ENCODE measurements at places on chromosomes 12 and 14. TPM values are rescaled to one million over a fixed set of nuclear protein-coding genes. Genes with fewer than 3 reads are reported as not detected.

SLC2A14 gene
- total RNA-seq, result 0.22 TPM

DPPA3 gene
- not detected for total RNA-seq

LBHD2 gene
- not detected for total RNA-seq

SLC6A12 gene
- total RNA-seq, result 21.9 TPM

RNF212B gene
- not detected for total RNA-seq

AICDA gene
- 0.11 TPM for total RNA-seq

- no peak for DNase-seq
These were observed 16.9 kb upstream of the AICDA start for GRCh38 chr12:8629486-8630033.

GRCh38 chr12:12724421-12725085 is 7.4 kb downstream of the CDKN1B start:
- no peak for DNase-seq

- DNase-seq, result no peak
These were observed 37.9 kb downstream of the ISCA2 start for GRCh38 chr14:74531467-74531866.

DNA sequence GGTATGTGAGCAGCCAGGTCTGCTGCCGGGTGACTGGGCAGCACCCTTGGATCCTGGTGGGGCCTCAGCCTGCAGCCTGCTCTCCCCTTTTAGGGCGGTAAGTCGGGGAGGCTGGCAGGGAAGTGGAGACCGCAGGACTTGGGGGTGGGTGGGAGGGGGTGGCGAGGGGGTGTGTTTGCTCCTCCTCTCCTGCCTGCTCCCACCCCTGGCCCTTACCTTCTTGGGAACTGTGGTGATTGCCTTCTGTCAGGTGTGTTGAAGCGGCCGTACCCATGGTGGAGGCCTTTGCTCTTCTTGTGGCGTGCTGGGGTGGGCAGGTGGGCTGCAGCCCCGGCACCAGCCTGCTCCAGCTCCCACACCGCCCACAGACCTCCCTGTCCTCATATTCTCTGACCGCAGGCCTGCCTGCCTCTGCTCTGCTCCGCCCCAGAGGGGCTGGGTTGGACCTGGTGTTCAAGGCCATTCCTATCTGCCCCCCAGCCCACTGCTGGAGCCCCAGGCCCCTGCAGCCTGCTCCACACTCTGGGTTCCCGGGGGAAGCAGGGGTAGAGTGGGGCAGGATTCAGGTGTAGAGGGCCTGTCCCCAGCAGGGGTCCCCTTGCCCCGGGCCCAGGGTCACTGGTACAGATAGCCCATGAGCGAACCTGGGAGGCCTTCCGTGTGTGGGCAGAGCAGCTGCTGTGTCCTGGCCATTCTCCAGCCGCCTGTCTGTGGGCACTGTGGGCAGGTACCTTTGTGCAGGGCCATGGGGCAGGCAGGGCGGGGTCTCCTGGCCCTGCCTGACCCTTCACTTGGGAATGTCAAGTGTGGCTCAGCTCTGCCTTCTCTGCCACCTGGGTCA is 5.2 kb downstream of the TEDC1 start:
- no peak for DNase-seq

DNA sequence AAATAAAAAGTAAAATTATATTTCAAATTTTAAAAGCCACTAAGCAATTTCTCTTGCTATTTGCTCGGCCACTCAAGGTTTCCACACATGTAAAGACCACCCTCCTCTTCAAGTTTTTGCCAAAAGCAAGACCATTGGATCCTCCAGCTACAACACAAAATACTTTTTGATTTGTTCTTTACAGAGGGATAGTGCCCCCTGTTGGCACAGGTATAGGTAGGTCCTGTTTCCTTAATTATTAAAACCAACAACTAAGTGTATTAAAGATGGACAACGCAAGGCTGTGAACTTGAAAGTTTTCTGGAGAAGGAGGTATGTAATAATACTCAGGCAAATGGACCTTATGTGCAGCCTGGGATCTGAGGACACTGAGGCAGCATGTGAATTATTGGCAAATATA is 23.8 kb downstream of the ATP6V1D start:
- DNase-seq, result no peak

- no peak for DNase-seq
These were observed 115.7 kb downstream of the RFLNA start for GRCh38 chr12:124410354-124411175.

DNA sequence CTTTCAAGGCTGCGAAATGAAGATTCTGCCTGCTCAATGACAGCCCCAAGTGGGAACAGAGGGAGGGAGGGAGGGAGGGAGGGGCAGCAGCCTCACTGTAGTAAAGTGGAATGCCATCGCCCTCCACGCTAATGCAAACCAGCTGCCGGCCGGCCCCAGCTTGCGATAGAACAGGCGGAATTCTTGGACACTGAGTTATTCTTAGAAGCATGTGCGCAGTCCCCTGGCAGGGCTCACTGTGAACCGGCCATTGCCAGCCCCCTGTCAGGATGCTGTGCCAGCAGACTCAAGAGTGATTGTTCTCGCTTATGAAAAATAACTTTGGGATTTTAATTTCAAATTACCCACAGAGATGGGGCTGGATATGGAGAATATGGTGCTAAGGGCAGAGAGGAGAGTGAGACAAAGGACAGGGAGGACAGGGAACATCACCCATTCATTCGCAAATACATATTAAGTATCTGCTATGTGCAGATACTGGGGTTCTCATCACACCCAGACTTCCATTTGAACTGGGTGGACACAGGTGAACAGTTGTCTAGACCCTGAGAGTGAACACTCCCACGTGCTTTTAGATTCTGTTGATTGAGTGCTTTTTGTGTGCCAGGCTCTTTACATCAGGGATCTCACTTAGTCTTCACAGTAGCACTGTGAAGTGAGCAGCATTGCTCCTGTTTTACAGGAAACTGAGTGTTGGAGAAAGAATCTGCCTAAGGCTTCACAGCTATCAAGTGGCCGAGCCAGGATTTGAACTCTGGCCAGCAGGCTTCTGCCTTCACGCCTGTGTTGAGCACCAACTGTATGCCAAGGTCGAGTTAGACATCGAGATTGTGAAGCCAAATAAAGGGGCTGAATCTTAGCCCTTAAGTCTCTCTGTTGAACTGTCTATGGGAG is 192.9 kb downstream of the C12orf75 start:
- DNase-seq, result peak; percentile 28

GRCh38 chr14:102490456-102490855 is 19.1 kb downstream of the ANKRD9 start:
- no peak for DNase-seq

DNA sequence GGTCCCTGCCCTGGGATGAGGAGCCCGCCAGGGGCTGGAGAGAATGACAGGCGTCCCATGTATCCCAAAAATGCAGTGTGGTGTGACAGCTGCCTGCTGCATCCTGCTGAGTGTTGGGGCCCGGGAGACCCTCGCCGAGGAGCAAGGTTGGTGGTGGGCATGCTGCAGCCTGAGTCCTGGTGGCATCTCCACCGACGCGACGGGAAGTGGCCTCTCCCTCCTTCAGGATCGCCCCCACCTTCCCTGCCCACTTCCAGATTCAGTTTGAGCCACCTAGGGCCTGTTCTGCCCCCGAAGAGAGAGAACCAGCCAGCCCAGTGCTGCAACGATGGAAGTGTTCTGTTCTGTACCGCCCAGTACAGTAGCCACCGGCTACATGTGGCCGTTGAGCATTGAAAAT is 70.1 kb downstream of the TSPAN9 start:
- DNase-seq, result no peak

GRCh38 chr14:37501877-37502276 is 93.2 kb downstream of the FOXA1 start:
- DNase-seq, result no peak

GRCh38 chr12:53975064-53975471 is 314 bp upstream of the HOTAIR start:
- peak; percentile 22 for DNase-seq

GRCh38 chr14:67409461-67409860 is 2.5 kb downstream of the PLEK2 start:
- DNase-seq, result no peak

DNA sequence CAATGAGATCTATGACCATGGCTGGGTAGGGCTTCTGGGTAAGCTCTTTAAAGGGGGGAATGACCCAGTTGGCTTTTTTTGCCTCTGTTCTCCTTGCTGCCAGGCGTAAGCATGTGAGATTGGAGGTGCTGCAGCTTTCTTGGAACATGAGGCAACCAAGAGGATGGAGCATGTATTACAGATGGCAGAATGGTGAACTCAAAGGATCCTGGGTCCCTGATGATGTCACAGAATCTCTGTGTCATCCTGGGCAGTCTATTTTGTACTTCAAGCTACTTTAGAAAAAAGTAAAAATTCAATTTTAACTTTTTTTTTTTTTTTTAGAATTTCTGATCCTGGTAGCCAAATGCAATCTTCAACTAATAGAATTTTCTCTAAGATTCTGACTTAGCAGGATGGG is 8.0 kb downstream of the KRT82 start:
- DNase-seq, result no peak

DNA sequence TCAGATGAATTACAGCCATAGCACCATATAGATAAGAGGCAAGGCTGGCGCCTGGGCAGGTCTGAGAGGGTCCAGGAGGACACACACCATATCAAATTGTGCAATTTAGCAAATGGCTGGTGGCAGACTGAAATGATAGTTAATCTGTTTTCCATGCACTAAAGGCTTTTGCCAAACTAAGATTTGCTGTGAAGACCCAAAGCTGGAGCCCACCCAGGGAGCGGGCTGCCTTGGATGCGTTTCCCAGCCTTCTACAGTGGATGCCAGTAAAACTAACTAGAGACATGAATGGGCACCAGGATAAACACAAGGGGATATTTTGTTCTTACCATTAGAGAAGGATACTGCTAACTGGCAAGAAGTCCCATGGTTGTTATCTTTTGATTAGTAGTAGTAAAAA is 475.1 kb downstream of the DPF3 start:
- DNase-seq, result no peak

DNA sequence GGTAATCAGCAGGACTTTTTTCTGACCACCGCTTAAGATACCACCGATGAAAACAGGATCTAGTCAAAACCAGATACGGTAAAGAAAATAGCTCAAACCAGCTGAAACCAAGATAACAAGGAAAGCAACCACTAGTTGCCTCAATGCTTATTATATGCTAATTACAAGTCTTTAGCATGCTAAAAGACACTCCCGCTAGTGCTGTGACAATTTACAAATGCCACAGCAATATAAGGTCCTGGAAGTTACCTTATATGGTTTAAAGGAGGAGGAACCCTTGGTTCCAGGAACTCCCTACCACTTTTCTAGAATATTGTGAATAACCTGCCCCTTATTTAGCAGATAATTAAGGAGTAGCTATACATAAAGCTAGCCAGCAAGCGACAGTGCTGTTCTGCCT is 976.4 kb upstream of the SEL1L start:
- DNase-seq, result no peak

Measured in spinal cord (tissue), 10 donors.